ENCODE measurements at places on chromosomes 11 and 22.
A peak's percentile ranks its signal among the peaks of the same experiment; 100 is the strongest.

GRCh38 chr11:86696451-86696850 lies 24.0 kb upstream of the ME3 start:
- no peak for DNase-seq

DNA sequence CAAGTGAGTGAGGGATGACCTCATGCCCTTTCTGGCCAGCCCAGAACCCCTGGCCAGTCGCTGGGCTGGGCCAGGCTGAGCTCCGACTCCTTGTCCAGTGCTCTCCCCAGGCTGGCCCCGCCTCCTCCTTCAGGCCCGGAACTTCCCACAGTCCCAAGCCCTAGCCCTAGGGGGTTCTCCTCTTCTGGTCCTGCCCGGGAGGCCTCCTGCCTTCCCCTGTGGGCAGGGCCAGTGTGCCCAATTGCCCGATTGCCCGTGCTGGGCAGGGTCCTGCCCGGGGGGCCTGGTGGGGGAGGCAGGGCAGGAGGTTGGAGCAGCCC lies 4.2 kb downstream of the TCIRG1 start:
- DNase-seq = no peak

GRCh38 chr22:47110817-47111443 lies 348.5 kb downstream of the TBC1D22A start:
- no peak for DNase-seq

- no peak for DNase-seq
Observed at GRCh38 chr11:117022526-117022925, 75.7 kb downstream of the SIK3 start.

GRCh38 chr11:19816817-19817216 lies 104.2 kb downstream of the NAV2 start:
- no peak for DNase-seq

DNA sequence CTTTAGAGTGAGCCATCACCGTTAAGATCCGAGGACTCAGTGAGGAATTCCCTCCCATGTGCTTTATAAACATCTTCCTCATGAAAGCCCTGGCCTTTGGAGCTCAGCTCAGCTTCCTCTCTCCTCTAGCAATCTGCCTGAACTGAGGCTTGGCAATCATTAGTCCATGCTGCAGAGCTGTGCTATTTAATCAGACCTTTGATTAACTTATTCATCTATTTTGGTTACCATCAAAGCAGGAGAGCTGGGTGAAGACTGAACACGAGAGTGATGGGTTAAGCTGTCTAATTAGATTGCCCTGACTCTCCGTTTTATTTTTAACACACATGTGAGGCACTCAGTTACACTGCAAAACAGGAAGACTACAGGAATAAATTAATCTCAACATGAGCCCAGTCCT lies 351.3 kb downstream of the LARGE1 start:
- peak; percentile 13 for DNase-seq

- DNase-seq = no peak
Observed at GRCh38 chr22:17924735-17925364, 99.5 kb downstream of the MICAL3 start.
